ENCODE measurements at places on chromosomes 3 and 15.

DNA sequence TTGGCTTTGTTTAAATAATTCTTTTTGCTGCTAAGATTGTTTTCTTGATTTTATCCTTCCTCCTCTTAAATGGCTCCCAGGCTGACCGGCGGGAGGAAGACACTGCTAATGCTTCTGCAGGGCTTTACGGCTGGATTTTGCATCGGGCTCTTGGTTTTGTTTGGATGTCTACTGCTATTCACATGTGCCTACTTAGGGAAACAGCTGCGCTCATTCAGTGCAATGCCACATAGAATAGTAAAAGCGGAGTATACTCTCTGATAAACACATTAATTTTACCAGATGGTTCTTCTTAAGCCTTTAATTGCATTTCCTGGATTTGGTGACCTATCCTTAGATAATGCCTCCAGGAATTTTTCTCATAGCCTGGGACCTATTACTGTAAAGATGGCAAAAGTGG, 146.6 kb downstream of the THSD4 start:
- DNase-seq: no peak

DNA sequence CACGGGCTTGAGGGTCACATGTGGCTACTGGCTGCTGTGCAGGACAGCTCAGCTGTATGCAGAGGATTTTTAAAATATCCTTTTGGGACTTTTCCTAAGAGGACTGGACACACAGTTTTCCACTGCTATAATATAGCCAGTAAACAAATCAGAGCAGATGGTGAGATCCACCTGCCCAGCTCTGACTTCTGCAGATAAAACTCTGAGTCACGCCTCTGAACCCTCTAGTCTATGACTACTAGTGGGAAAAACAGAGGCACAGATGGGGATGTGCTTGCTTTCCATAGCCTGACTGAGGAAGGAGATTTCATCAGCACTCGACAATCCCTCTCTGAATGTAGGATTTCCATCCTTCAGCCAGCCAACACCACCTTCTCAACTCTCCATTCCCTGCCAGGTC, 45.1 kb downstream of the COLQ start:
- DNase-seq: no peak

- DNase-seq: no peak
Measured at GRCh38 chr3:114672692-114673447, 379.0 kb downstream of the TIGIT start.

- peak; percentile 60 for DNase-seq
Measured at GRCh38 chr3:110743202-110743601, 328.4 kb upstream of the NECTIN3 start.

DNA sequence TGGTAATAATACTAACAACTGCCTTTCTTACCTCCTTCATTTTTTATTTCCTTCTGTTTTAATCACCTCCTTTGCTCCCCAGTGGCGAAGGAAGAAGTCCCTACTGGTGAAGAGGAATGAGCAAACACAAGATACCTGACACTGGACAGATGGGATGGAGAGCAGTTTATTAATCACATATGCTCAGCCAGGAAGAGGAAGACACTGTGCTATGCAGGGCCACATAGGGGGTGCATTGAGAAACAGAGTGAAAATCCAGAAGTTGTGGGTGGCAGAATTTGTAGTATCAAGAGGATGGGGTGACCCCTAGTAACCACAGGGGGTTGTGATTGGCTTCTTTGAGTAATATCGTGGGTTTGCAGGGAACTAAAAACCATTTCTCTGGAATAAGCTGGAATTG, 1041.9 kb downstream of the OTOL1 start:
- no peak for DNase-seq

All from NCI-H748 treated with DMSO at 0.1 percent for 48 hours (cell line).